DMS153 (cell line): ENCODE measurements at places on chromosomes 12 and 14.

DNA sequence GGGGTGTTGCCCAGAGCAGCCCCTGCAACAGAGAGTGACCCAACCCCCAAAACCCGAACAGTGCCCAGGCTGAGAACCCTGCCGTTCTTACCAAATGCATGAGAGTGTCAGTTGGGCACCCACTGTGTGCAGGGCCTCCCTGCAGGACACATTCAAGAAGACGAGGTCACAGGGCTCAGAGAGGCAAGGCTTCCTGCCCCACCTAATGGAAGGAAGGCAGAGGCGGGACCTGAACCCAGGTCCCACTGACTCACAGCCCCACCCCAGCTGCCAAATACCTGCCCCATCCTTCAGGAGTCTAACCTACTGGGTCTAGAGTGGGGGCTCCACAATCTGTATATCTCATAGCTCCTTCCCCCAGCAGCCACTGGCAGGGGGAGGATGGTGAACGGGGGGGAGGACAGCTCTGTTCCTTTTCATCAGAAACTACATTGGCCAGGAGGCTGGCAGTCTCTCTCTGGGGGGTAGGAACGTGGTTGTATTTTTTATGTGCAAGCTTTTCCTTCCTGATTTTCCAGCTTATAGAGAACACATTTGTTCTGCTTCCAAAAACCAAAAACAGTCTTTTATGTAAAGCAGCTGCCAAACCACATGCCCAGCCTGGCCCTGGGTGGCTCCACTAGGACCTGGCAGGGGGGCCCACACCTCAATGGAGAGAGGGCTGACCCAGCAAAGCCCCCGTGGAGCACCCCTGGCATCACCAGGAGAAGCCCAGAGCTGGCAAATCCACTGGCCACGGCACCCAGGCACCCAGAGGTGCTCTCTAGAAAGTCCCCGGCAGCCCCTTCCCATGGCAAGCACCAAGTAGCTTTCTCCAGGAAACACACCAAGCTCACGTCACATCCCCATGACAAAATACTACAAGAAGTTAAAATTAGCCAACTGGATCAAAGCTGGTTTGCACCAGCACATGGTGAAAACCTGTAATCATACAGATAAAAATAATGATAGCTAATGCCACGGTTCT lies 17.0 kb downstream of the NCOR2 start:
- DNase-seq, result no peak

DNA sequence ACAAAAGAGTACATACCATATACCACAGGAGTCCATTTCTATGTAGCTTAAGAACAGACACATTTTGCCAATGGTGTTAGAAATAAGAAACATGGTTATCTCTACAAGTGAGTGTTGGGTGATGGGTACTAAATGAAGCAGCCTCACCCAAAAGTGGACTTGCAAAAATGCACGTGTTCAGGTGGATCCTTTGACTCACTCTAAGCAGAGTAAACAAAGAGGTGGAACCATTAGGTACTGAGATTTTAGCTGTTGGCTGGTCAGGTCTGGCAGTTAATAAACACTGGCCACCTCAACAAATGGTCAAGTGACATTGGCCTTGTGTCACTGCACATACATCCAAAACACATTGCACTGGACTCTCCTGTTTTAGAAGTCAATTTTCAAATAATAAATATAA lies 27.6 kb downstream of the EVL start:
- no peak for DNase-seq

DNA sequence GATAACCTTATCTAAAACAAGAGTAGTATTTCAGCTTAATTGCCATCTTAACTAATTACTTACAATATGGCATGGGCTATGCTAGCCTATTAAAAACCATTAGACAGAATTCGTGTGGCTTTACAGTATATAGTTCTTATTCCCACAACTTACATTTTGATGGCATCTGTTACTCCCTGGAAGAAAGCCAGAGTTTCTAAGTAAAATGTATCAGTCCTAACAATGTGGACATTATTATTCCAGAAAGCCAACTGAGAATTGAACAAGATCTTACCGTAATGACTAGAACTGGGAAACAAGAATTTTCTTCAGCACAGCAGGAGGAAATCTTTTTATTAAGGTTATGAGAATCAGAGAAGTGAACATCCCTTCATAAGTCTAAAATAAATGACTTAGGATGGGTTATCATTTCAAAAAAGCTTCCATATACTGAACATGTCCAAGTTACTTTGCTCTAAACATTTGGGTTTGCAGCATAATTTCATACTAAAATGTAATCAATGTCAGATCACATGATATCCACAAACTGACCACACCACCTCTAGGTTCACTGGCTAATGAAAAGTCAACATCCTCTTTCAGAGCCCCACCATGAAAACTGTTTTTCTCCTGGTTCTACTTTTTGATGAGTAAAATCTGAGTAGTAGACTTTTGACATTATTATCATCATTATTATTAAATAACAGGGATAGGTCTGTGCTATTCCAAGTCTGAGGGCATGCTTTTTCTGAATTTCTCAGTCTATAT lies 179.7 kb downstream of the SSPN start:
- no peak for DNase-seq

GRCh38 chr12:84506282-84506681 lies 406.3 kb downstream of the SLC6A15 start:
- no peak for DNase-seq

DNA sequence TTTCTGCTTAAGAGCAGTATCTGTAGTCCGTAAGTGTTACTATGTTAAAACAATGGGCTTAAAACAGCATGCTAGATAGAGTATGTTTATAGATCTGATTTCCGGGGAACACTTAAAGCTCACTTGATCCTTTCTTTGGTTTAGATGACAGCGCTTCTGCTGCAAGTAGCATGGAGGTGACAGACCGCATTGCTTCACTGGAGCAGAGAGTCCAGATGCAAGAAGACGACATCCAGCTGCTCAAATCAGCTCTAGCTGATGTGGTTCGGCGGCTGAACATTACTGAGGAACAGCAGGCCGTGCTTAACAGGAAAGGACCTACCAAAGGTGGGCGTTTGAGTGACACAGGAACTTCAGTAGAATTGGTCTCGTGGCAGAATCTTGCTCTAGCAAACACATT lies 57.5 kb downstream of the EML1 start:
- DNase-seq, result no peak
